ENCODE measurements at places on chromosomes 6 and 20.

DNA sequence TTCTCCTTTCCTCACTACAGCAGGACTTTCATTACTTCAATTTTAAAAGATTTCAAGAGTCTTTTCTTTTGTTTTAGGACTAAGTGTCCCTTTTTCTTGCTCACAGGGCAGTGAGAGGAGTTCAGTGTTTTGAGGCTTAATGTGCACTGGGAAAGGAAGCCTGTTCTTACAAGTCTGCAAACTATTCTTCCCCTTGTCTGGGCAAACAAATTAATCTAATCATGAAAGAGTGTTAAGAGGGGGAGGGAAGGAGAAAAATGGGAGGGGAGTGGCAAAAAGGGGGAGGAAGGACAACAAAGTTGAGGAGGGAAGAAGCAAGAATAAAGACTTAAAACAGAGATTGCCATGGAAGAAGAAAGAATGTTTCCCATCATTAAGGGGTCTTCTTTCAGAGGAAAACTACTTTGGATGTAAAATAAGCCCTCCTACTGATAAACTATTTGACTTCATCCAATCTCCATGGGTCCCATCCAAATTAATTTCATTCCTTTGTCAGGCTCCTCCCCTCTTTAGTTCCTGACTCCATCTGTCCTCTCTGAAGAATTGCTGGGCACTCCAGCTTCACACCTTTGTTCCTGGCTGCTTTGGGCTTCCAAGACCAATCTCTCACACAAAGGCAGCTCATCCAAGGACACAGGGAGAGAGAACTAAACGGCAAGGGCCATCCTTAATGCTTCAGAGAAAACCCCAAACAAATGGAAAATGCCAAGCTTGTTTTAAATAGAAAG lies 244.5 kb downstream of the TPBG start:
- no peak for DNase-seq

DNA sequence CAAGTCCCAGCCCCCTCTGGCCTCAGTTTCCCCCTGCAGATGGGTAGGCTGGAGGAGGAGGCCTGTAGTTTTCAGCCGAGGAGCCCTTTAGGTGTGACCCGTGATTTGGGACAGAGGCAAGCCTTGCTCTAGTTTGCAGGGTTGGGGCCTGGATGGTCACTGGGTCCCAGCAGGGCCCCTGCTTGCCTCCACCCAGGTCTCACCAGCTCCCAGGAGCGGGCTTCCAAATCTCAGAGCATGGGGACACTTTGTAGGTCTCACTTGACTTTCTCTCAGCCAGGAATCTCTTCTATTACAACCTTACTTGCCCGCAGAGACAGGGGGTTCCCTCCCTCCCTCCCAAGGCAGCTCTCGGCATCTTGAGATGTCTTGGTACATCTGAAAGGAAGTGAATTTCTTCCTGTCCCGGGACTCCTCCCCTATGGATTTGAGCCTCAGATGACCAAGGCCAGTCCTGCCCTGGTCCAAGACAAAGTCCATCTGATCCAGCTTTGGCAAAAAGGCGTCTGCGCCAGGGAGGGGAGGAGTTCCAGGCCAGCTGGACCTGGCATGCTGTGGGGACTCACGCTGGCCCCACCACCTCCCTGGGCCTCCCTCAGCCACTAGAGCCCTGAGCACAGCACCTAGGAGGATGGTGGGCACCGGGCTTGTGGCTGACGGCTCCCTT lies 47.4 kb downstream of the SRC start:
- no peak for DNase-seq

- DNase-seq, result no peak
These were observed 177.6 kb upstream of the LRFN2 start for GRCh38 chr6:40764726-40765125.

- DNase-seq, result no peak
These were observed 18.8 kb downstream of the TDRD6 start for GRCh38 chr6:46706464-46706863.

- no peak for DNase-seq
These were observed 223.8 kb downstream of the ZNF217 start for GRCh38 chr20:53369871-53370270.

DNA sequence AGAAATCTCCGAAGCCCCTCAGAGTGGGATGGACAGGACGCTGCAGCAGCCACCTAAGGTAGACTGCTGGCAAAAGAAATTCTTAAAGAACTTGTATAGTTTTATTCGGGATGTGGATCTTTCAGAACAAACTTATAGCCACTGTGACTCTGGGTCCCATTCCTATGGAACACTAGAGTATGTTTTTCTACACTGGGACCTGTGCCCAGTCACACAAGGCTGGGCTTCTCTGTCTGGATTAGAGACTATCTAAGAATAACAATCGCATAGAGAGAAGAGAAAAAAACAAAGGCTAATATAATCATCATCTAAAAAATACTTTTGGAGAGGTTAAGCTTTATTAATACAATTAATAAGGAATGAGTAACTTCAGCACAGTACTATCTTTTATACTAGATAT lies 28.9 kb downstream of the RMND1 start:
- DNase-seq, result no peak

GRCh38 chr6:165847407-165848085 lies 184.5 kb upstream of the PDE10A start:
- no peak for DNase-seq

- DNase-seq, result no peak
These were observed 9.0 kb downstream of the MOXD1 start for GRCh38 chr6:132392270-132392646.

DNA sequence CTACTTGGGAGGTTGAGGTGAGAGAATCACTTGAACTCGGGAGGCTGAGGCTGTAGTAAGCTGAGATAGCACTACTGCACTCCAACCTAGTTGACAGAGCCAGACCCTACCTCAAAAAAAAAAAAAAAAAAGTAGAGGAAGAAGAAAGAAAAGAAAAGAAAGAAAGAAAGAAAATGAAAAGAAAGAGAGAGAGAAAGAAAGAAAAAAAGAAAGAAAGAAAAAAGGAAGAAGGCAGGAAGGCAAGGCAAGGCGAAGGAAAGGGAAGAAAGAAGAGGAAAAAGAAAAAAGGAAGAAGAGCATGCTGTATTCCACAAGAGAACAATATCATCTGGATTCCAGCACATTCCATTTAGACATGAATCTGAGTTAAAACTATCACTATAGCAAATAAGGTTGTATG lies 3.8 kb downstream of the GCM1 start:
- DNase-seq, result no peak

DNA sequence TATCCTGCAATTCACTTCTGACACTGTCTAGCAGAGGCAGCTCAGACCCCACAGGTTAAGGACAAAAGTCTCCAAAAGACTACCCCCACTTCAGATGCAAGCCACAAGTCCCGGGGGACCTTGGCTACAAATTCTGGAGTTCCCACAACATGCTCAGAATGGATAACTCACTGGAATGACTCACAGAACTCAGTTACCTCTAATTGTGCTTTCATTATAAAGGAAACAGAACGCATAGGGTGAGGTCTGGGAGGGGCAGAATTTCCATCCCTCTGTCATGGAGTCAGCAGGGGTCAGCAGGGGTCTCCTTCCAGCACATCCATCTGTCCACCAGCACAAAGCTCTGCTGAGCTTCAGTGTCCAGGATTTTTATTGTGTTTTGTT lies 184.2 kb downstream of the CDH4 start:
- DNase-seq, result no peak

- no peak for DNase-seq
These were observed 973.6 kb downstream of the EYS start for GRCh38 chr6:64733433-64733832.

- no peak for DNase-seq
These were observed 14.9 kb downstream of the EBF4 start for GRCh38 chr20:2707353-2708072.

DNA sequence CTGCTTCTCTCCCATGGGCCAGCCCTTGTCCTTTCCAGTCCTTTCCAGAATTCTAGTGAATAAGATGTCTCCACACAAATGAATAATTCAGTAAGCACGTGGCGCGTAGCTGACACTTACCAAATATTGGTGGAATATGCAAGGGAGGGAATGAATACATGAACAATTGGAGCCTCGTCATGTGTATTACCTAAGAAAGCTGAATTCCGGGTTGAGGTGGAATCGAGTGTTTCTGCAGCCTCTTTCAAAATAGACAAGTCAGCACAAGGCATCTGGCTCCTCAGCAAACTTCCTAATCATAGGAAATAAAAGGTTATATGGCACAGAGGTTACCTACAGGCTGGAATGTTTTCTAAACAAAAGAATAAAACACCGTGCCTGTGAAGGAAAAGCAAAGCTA lies 47.0 kb upstream of the NT5E start:
- DNase-seq, result no peak

- DNase-seq, result no peak
These were observed 734.9 kb upstream of the FLRT3 start for GRCh38 chr20:15072316-15072715.

DNA sequence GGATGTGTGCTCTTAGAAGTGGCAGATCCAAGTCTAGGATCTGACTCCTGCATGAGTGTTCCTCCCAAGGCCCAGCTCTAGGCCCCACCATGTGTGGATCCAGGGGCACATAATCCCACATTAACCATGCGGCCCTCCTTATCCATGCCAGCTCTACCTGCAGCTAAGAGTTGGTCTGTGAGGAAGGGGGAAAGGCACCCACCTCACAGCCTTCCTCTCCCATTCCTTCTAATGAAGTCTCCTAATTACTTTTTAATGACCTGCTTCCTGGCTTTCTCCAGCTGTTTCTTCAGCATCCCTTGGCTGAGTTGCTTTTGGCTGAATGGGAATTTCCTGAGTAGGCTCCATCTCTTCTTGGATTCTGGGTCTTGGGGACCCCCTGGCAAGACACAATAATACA lies 52.2 kb downstream of the NPEPL1 start:
- DNase-seq, result no peak

- DNase-seq, result no peak
These were observed 38.2 kb downstream of the JAG1 start for GRCh38 chr20:10635476-10636208.

GRCh38 chr6:1626481-1626880 lies 16.8 kb downstream of the FOXC1 start:
- no peak for DNase-seq

GRCh38 chr20:5835871-5836270 lies 85.7 kb downstream of the SHLD1 start:
- no peak for DNase-seq

GRCh38 chr6:14630016-14630415 lies 512.4 kb downstream of the CD83 start:
- no peak for DNase-seq

GRCh38 chr6:19137505-19137904 lies 699.7 kb upstream of the ID4 start:
- no peak for DNase-seq

DNA sequence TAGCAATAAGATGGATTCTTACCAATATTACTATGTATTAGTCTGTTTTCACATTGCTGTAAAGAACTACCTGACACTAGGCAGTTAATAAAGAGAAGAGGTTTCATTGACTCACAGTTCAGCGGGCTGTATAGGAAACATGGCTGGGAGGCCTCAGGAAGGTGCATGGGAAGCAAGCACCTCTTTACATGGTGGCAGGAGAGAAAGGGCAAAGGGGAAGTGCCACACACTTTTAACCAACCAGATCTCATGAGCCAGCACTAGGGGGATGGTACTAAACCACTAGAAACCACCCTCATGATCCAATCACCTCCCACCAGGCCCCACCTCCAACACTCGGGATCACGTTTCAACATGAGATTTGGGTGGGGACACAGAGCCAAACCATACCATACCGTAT lies 40.7 kb upstream of the CCDC167 start:
- no peak for DNase-seq

DNA sequence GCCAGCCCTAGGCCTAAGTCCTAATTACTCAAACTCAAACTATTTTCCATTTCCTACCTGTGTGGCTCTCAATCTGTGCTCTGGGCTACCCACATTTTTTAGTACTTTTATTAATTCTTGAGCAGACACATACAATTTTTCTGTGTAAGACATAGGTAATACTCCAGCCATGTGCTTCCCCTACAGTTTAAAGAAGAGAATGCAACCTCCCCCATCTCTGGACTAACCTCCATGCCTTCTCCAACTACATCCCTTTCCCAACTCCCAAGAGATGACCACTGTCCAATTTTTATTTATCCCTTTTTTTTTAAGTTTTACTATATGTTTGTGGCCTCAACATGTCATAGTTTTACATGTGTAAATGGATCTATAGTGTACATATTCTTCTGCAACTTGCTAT lies 5.8 kb downstream of the HMGN4 start:
- no peak for DNase-seq
